Activated CD4-positive, alpha-beta T cell treated with anti-CD3 and anti-CD28 coated beads, Interleukin-2, amount 10 ng/mL, durations not matched to agents 24 days and 14 days (primary cell): ENCODE measurements at places on chromosomes 5 and 9.

DNA sequence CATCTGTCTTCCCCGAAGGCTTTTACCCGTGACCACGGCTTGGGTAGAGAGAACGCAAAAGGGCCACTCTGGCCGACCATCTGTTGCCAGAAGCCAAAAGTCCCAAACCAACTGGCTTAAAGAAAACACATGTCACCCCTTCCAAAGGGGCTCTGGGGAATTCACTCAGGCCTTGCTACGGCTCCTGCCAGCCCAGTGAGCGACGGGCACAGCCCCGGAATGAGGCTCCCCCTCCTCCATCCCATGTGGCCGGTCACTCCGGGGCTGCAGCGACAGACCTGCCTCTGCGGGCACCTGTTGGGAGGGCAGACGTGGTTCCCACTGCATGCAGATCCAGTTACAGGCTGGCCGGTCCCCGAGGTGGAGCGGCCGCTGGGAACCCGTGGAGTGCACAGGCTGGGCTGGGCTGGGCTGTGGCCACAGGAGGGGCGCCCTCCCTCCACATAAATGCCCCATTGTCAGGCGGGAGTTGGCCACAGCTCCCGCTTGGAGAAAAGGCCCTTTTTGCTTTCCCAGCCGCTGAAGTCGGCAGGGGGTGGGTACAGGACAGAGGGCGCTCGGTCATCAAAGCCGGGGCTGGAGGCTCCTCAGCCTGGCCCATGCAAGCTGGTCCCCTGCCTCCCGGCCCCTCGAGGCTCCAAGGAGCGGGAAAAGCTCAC, 19.9 kb downstream of the NOTCH1 start:
- DNase-seq: no peak

DNA sequence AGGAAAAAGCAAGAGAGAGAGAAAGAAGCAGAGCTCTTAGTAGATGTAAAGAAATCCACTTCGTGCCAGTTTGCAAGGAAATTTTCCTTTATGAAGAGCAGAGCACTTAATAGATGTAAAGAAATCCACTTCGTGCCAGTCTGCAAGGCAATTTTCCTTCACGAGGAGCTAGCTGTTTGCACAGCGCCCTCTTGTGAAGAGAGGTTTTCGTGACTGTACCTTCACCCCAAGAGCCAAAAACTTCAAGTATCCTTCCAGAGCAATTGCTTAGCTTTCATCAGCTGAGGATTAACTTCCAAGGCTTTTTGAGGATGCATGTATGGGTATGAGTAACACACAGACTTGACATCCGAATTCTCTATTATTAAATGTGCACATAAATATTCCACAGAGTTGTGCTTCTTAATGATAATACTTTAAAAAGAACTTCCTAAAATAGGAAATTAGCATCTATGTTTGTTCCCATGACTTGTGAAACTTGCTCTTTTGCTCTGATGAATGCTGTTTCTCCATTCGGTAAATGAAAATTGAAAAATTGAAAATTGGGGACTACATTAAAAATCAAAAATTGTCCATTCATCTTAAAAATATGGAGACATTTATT, 525.6 kb downstream of the PDE4D start:
- DNase-seq: peak; percentile 84

- DNase-seq: no peak
Measured at GRCh38 chr5:55021821-55022220, 2.2 kb upstream of the GZMK start.

DNA sequence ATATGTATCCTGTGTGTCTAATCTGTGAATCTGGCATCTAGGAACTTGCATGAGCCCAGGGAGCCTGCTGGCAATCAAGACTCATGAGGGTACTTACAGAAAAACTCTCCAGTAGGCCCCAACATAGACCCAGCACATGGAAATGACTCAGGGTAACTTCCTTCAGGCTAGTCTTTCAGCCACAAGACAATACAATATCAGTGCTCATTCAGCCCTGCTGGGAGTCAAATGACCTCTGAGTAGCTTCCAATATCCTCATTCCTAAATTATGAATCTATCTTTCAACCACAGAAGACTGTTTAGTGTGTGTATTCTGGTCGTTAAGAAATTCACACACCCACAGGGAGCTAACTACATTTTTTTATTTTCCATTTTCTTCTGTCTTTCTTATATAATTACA, 1273.0 kb downstream of the EFNA5 start:
- no peak for DNase-seq

DNA sequence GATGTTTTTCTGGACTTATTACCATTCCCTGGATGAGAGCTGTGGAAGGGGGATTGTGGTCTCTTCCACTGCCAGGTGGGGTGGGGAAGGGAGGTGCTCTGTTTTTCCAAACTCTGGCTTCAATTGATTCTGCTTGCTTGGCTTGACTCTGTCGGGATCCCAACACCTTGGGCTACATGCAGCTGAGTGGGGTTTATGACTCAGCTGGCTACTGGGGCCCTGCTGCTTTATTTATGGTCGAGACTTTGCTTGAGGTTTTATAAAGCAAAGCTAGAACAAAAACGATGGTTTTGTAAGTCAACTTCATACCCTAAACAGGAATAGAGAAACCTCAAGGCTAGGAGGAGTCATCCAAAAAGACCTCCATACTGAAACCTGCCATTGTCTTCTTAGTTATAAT, 76.3 kb downstream of the AOPEP start:
- peak; percentile 63 for DNase-seq

DNA sequence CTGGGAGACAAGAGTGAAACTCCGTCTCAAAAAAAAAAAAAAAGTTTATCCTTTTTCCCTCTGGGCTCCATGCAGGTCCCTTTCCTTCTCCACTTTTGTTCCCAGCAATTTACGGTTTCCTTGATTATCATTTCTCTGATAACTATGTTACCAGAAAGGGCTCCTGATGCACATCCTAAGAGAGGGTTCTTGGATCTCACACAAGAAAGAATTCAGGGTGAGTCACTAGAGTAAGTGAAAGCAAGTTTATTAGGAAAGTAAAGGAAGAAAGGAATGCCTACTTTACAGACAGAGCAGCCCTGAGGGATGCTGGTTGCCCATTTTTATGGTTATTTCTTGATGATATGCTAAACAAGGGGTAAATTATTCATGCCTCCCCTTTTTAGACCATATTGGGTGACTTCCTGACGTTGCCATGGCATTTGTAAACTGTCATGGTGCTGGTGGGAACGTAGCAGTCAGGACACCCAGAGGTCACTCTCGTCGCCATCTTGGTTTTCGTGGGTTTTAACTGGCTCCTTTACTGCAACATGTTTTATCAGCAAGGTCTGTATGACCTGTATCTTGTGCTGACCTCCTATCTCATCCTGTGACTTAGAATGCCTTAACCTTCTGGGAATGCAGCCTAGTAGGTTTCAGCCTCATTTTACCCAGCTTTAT, 13.5 kb upstream of the MELK start:
- DNase-seq: no peak

- no peak for DNase-seq
Measured at GRCh38 chr9:134922066-134922931, 4.6 kb upstream of the FCN1 start.

DNA sequence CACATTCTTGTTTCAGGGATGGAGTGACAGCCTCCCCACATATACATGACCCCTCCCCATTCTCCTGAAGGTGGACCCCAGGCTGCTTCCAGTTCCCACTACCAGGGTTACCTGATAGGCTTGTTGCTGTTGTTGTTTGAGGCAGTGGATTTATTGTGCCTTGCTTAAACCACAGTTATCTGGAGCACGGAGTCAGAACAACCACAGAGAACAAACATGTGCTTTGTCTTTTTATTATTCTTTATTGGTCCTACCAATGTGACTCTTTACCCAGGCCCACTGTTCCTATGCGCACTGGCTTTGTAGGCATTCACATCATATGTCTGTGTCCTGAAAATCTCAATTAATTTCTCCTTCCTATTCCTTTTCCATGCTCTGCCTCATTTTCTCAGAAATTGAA, 41.2 kb upstream of the IPPK start:
- peak; percentile 45 for DNase-seq

- DNase-seq: no peak
Measured at GRCh38 chr5:83026930-83027687, 50.1 kb downstream of the TMEM167A start.

- DNase-seq: no peak
Measured at GRCh38 chr5:113194591-113194990, 218.0 kb downstream of the DCP2 start.

DNA sequence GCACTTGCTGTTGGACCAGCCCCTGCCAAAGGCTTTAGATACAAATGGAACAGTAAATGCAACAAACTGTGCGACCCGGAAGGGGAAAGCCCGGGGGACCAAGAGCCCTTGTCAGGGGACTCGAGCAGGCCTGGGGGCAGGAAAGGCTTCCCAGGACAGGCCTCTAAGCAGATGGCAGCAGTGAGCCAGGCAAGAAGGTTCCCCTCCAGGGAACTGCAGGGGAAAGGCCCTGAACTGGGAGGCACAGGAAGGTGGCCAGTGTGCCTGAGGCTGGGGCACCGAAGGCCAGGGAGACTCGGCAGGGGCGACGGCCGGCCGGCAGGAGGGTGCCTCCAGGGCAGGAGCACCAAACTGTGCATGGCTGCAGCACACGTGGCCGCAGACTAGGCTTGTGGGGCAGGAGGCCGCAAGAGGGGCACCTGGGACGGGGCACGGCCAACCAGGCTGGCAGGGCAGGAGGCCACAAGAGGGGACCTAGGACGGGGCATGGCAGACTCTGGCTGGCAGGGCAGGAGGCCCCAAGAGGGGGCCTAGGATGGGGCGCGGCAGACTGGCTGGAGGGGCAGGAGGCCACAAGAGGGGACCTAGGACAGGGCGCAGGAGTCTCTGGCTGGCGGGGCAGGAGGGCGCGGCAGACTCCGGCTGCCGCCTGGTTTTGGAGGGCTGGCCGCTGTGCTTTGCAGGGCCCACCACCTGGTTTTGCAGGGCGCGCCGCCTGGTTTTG, 10.0 kb downstream of the VAV2 start:
- no peak for DNase-seq

- no peak for DNase-seq
Measured at GRCh38 chr9:123686131-123686828, 243.6 kb downstream of the DENND1A start.

GRCh38 chr9:120622790-120623189, 42.8 kb upstream of the CDK5RAP2 start:
- no peak for DNase-seq

DNA sequence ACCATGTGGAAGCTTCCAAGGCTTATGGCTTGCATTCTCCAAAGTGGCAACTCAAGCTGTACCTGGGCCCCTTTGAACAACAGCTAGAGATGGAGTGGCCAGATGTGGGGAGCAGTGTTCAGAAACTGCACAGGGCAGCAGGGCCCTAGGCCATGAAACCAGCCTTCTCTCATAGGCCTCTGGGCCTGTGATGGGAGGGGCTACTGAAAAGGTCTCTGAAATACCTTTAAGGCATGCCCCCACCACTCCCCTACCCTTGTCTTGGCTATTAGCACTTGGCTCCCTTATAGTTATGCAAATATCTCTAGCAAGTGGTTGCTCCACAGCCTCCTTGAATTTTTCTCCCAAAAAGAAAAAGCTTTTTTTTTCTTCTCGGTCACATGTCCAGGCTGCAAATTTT, 1014.6 kb downstream of the DTWD2 start:
- DNase-seq: no peak

DNA sequence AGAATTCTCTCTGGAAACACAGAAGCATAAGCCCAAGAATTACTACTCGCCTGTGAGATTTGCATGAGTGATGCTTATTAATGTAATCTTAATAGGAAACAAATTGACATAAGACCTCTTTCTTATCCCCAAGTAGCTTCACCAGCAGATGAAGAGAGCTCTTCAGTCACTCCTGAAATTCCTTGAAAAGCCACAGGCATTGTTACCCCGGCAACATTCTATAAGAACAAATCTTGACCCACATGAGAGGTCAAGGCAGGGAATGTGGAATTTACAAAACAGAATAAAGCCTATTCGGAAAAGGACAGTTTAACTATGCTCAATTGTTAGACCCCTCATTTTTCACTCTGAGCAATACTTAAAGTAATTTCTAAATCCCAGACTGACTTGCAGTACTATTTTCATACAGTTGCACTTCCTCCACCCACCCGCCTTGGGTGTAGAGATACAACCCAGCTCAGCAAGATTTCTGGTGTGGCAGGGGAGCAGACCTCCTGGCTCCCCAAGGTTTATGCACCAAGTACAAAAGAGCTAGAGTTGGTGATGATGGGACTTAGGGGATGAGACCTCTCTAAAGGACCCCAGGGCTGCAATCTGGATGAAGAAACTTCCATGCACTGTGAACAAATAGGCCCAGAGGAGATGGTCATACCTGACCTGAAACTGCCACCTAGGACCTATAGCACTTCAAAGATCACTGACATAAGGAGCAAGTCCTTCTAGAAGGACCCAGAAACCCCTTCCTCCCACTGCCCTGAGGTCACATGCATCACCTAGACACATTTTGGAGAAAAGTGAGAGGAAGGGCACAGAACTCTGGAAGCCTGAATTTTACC, 242.1 kb downstream of the ZNF608 start:
- no peak for DNase-seq

GRCh38 chr9:86072394-86072877, 26.9 kb downstream of the GOLM1 start:
- DNase-seq: no peak

GRCh38 chr9:23635276-23635675, 190.8 kb downstream of the ELAVL2 start:
- DNase-seq: no peak

- DNase-seq: peak; percentile 84
Measured at GRCh38 chr5:177403102-177403791, 2.8 kb upstream of the PFN3 start.

DNA sequence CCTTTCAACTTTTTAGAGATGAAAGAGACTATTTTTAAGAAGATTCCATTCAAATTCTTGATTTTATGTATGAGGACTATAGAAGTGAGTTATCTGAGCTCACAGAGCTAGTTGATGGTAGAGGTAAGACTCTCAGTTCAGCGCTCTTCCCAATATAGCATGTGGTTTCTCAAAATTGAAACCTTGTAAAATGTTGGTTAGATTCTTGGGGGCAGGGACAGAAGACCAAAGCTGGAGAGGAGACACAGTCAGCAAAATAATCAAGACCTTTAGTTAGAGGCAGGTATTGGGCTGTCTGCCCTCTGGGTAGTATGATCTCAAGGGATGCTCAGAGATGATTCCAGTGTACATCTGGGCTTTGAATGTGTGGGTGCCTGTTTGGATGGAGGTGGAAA, 246.4 kb downstream of the SH3GL2 start:
- no peak for DNase-seq

DNA sequence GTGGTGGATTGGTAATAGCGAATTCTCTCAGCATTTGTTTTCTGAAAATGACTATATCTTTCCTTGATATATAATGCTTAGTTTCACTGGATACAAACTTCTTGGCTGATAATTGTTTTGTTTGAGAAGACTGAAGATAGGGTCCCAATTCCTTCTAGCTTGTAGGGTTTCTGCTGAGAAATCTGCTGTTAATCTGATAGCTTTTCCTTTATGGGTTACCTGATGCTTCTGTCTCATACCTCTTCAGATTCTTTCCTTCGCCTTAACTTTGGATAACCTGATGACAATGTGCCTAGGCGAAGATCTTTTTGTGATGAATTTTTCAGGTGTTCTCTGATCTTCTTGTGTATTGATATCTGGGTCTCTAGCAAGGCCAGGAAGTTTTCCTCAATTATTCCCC, 94.7 kb upstream of the ACO1 start:
- DNase-seq: no peak

DNA sequence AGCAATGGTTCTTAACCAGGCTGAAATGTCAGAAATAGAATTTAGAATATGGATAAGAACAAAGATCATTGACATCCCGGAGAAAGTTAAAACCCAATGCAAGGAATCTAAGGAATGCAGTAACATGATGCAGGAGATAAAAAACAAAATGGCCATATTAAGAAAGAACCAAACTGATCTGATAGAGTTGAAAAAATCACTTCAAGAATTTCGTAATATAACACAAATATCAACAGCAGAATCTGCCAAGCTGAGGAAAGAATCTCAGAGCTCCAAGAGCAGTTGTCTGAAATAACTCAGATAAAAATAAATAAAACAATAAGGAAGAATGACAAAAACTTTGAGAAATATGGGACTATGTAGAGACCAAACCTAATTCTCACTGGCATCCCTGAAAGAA, 37.8 kb upstream of the TAS2R1 start:
- DNase-seq: no peak
